ENCODE measurements at places on chromosomes 7 and 10. TPM values are rescaled to one million over a fixed set of nuclear protein-coding genes. Genes with fewer than 3 reads are reported as not detected.

The ANKRD7 gene
- total RNA-seq = not detected

- DNase-seq = no peak
Observed at GRCh38 chr7:11613292-11613930, 218.6 kb downstream of the THSD7A start.

The AUTS2 gene
- 13.2 TPM for total RNA-seq

The CALHM2 gene
- total RNA-seq = 63.5 TPM

GRCh38 chr7:117818232-117818631, 55.0 kb downstream of the CTTNBP2 start:
- DNase-seq = no peak

GRCh38 chr7:152588350-152588749, 87.6 kb downstream of the XRCC2 start:
- no peak for DNase-seq

Measured in omental fat pad (tissue), 4 donors.